ENCODE measurements at places on chromosomes 6 and 20.

DNA sequence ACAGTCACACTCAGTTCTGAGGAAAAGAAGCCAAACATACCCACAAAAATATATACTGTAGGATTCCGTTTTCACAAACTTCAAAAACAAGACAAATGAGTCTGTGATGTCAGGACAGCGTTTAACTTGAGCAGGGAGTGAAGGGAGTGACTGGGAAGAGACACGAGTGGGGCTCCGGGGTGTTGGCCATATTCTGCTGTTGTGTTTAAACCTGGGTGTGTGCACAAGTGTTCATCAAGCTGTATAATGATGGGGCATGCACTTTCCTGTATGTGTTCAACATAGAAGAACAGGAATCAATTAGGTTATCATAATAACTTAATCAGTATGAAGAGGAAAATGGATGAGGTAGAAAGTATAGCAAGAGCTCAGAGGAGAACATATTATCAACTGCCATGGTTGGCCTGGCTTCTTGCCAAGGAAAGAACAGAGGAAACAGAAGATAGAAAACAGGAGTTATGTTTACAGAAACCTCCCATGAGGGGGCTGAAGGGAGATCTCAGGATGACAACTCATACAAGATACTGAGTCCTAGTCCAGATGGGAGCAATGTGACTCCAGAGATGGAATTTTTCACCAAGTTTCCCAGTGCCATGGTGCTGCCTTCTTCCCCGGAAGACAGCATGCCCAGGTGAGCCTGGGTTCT lies 15.1 kb upstream of the AFDN start:
- DNase-seq = no peak

DNA sequence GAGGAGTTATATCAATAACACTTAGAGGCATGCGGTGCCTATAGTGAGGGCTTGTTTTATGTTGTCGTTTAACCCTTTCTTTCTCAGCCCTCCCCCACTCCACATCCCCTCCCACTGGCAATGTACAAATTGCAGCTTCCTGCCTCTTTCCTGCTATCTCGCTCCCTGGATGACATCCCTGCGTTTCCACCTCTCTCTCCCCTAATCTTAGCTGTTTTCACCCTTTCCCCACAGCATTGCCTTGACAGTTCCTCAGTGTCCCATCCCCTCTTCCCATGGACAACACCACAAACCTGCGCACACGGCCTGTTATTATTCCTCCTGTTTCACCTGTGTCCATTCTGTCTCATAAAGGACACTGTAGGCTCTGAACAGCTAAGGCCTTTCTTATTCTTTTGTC lies 34.5 kb downstream of the MYB start:
- DNase-seq = no peak

DNA sequence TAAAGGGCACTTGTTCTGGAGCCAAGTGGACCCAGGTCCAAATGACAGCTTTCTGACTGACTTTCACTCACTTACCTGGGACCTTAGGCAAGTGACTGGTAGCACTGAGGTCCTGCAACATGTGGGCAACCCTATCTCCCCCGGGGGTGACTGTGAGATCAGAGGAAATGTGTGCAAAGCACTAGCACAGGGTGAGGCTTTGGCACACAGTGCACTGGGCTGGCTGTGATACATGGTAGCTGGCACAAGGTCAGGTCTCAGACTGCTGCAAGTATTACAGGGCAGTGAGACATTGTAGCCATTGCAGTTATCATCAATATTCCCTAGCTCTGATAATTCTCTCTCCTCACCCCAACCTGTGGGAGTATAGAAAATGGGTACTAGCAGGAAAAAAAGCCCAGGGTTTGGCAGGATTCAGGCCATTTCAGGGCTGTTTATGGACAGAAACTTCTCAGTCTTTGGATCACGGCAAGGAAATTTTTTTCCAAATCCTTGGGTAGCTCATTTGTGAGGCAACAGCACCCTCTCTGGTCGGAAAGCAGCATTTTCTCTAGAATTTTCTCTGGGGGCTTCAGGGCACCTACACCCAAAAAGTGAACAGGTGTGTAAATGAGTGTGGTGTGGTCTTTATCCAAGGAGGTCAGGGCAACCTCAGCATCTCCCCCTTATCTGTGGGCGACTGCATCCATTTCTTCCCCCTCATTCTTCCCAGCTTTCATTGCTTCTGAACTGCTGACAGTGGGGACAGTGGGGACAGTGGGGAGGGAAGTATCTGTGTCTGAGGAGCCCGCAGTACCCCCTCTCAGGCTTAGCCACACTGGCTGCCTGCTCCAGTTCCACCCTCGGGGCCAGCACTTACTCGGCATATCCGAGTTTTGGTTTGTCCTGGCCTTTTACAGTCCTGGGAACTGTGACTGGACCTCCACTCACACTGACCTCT lies 148.7 kb upstream of the PHACTR3 start:
- peak; percentile 6 for DNase-seq

DNA sequence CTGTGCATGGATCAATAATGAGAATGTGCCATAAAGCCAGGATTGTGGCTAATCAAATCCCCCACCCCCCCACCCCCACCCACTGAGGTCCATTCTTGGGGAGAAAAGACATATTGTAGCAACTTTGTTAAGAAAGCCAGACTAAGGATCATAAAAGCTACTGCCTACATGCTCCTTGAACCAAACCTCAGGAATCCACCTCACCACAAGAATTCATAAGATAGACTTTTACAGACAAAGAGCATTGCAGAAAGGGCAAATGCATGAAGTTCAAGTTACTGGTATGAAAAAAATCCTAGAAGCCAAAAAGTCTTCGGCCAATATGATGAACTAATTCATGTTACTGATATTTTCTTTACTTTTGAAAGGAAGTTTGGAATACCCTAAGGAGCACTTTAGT lies 187.9 kb upstream of the ARID1B start:
- DNase-seq = peak; percentile 74

DNA sequence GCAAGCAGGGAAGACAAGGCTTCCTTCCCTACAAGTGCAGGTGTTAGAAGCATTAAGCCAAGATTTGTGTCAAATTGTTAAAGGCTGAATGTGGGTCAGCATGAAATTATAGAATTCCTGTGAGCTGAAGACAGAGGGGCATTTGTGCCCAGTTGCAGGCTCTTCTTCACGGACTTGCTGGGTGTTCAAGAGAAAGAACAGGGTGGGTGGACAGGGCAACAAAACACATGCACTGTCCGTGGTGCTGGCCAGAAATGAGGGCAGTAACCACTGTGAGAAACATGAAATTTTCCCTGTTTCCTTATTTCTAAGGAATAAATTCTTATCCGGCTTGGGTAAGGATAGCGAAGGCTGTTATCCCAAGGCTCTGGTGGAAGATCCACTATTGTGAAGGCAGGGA lies 579.5 kb upstream of the HTR1E start:
- no peak for DNase-seq

DNA sequence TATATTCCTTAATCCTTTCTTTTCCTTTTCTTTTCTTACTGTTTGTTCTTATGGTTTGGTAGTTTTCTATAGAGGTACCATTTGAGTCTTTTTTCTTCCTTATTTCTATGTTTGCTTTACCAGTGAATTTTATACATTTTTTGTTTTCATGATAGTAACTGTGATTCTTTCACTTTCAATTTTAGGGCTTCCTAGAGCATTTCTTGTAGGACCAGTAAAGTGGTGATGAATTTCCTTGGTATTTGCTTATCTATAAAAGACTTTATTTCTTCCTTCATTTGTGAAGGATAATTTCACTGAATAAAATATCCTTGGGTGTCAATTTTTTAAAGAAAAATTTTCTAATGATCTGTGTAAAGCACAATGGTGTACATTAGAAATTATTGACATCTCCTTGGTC lies 637.4 kb downstream of the CD109 start:
- DNase-seq = no peak

GRCh38 chr6:5234874-5235273 lies 25.9 kb downstream of the LYRM4 start:
- DNase-seq = no peak

- no peak for DNase-seq
These were observed 99.1 kb downstream of the HIVEP2 start for GRCh38 chr6:142845624-142846458.

GRCh38 chr6:115843945-115844344 lies 216.7 kb downstream of the FRK start:
- no peak for DNase-seq

DNA sequence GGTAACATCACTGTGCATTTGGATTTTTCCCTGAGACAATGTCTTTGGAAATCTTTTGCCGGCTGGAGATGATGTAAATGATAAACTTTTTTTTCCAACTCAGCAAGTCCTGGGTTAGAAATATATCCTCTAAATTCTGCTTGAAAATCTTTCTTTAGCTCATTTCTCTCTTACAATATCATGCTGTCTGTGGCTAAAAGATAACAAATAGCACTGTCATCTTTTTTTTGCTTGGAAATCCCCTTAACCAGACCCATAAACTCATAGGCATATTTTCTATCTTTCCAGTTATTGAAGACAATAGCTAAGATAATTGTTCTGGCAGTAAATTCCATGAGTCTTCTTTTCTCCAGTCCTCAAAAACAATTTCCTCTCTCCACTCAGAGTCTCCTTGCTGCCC lies 481.5 kb downstream of the NKAIN2 start:
- no peak for DNase-seq

DNA sequence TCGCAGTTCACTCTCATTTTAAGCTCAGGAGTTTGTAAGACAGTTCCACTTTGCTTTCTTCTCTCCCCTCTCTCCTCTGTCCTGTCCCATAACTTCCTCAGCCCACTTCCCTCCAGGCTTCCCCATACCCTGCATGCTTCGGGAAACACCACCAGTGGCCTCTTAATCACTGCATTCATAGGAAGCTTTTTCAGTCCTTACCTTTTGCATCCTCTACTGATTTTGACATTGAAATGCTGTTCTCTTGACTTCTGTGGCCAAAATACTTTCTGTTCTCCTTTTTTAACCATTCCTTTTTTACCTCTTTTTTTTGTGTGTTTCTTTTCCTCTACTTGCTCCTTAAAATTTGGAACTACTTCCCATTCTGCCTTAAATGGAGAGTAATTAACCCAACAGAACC lies 69.7 kb downstream of the HIVEP1 start:
- DNase-seq = no peak

- no peak for DNase-seq
These were observed 394.4 kb upstream of the NRSN1 start for GRCh38 chr6:23731609-23732008.

DNA sequence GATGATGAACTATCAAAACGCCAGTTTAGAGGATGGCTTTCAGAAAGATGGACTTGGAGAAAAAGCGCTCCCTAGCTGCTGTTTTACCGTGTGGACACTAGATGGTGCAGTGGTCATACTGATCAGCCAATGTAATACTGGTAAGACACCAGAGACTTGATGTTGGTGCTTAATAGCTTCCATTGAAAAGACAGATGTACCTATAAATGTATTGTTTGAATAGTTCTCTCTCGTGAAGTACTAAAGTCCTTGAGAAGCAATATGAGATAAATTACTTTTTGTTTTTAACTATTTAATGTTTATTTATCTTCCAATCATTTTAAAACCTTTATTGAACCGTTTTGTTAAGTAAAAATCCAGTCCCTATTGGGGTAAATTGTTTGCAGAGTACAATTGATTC lies 63.9 kb upstream of the FUCA2 start:
- DNase-seq = peak; percentile 70

DNA sequence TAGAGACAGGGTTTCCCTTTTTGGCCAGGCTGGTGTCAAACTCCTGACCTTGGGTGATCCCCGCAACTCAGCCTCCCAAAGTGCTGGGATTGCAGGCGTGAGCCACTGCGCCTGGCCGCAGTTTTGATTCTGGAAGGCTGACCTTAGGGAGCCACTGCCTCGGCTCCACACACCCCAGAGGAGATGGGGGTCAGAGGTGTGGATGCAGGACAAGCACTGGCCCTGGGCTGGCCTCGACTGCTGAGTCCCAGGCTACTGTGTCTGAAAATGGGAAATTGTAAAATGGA lies 1.5 kb downstream of the ZBP1 start:
- DNase-seq = no peak

GRCh38 chr20:905396-905961 lies 10.7 kb downstream of the ANGPT4 start:
- no peak for DNase-seq

DNA sequence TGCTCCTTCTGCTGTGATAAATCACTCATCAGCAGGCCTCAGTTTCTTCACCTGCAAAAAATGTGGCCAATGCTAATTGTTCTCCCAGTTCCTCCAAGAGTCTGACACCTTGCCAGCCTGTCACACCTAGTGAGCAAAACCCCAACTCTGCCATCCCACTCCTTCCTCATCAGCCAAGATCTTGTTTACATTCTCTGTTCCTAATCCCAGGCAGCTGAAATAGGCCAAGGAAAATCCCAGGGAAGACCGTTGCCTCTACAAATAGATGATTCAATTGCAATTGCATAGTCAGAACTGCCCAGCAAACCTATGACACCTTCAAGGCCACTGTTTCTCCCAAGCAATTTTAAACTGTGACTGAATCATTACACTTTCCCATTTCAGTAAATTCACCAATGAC lies 78.7 kb downstream of the GMDS start:
- DNase-seq = no peak

DNA sequence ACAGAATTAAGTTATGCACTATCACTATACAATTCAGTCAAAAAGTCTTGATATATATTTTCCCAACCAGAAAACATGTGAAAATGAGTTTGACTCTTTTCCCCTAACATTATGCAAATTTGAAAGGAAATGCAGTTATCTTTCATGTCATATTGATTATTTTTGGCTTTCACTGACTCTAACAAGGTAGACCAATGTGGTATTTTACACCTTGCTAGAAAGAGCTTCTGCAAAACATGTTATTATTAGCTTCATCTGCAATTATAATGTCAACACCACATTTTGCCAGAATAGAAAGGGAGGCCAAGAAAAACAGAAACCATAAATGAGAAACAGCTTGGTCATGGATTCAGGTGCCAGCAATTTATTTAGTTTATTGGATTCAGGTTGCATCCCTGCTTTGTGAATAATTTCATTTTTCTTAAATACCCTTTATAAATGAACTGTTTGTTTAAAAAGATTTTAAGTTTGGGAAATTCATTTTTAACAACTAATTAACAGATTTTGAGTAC lies 226.1 kb upstream of the GJE1 start:
- no peak for DNase-seq

GRCh38 chr6:96897396-96898240 lies at the start of gene NDUFAF4:
TSS of gene NDUFAF4 (minus strand) at chr6:96897891. CDS start at chr6:96897801, 90 bp downstream.
- DNase-seq = peak; percentile 86

GRCh38 chr20:33522256-33522820 lies 32.4 kb downstream of the CBFA2T2 start:
- no peak for DNase-seq

- no peak for DNase-seq
These were observed 1642.2 kb downstream of the KHDRBS2 start for GRCh38 chr6:60643870-60644269.

GRCh38 chr6:6439778-6440177 lies 119.3 kb upstream of the F13A1 start:
- DNase-seq = no peak

All from stromal cell of bone marrow (primary cell).